Fibroblast of skin of left quadriceps (primary cell): ENCODE measurements at places on chromosomes 13 and 19.

- no peak for DNase-seq
Measured at GRCh38 chr13:39254601-39255000, 216.3 kb downstream of the NHLRC3 start.

DNA sequence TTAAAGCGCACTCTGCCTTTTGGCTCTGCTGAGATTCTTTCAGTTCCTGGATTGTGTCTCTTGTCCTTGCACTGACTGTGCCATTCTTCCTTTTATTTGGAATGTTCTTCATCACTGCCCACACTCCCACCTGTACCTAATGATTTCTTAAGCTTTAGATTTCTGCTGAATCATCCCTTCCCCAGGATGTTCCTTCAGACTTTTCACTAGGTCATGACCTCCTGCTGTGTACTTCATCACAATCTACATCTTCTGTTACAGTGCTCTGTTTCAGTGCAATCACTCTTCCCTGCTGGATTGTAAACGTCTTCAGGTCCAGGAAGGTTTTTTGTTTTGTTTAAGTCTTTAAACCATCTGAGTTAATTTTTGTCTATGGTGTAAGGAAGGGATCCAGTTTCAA, 281.0 kb downstream of the ATP8A2 start:
- no peak for DNase-seq

GRCh38 chr13:23386533-23386932, 47.0 kb downstream of the SACS start:
- no peak for DNase-seq

- DNase-seq = no peak
Measured at GRCh38 chr19:39745643-39746042, 7.8 kb upstream of the CLC start.

DNA sequence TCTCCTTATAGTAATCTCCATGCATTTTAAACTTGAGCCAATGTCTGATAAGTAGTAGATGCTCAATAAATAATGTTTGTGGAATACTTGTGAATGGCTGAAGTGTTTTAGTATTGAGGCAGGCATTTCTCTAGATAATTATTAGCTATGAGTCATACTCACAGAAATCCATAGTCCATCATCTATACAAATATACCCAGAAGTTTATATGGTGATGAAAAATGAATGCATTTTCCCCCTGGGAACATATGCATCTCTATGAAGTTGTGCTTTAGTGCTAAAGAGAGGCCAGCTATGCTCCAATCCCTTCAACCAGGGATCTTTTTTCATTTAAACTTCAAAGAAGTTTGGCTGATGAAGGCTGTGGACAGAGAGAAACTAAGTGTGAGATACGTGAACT, 17.2 kb downstream of the MBNL2 start:
- DNase-seq = peak; percentile 64
